Activated CD4-positive, alpha-beta memory T cell treated with anti-CD3 and anti-CD28 coated beads, Interleukin-2, amount 10 ng/mL, durations not matched to agents 7 days and 5 days (primary cell): ENCODE measurements at places on chromosomes 5 and 9.

- DNase-seq = no peak
These were observed 17.9 kb upstream of the NDUFB6 start for GRCh38 chr9:32590898-32591297.

DNA sequence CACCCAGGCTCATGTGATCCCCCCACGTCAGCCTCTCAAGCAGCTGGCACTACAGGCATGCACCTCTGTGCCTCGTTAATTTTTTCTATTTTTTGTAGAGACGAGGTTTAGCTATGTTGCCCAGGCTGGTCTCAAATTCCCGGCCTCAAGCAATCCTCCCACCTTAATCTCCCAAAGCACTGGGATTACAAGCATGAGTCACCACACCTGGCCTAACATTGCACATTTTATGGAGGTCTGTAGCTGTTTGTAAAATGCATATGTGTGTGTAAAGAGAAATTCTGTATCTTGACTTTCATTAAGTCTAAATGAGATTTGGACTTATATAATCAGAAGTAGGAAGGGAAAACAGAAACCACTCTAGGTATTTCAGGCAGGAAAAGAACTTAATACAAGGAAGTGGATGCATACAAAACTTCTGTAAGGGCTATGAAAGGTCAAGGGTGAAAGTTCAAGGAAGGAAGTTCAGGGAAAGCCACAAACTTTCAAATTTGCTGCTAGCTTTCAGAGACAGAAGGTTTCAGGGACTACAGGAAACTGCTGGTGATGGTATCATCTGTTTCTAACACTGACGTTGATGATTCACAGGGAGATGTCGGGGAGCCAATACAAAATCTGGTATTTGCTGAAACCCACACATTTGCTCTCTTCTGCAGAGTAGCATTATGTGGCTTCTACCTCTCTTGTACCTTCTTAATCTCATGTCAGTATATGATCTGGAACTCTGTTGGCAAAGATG lies 209.4 kb downstream of the PIK3R1 start:
- DNase-seq = peak; percentile 48

GRCh38 chr9:1049641-1050040 lies 516 bp upstream of the DMRT2 start:
- DNase-seq = no peak

DNA sequence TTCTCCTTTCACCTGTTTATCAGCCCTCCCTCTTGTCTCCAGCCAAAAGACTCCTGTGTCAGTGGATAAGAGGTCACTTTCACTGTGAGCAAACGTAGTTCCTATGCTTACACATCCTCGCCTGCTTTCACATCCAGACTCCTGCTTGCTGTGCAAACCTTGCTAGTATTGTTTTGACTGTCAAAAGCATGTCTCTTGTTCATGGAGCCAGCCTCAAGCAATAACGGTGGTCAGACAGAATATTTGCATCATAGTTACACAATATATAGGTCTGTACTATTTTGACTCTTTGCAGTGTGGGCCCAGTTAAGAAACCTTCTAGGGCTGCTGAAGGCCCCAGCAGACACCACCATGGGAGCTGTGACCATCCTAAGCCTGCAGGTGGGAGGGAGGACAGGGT lies 420.0 kb downstream of the SEMA5A start:
- DNase-seq = no peak

DNA sequence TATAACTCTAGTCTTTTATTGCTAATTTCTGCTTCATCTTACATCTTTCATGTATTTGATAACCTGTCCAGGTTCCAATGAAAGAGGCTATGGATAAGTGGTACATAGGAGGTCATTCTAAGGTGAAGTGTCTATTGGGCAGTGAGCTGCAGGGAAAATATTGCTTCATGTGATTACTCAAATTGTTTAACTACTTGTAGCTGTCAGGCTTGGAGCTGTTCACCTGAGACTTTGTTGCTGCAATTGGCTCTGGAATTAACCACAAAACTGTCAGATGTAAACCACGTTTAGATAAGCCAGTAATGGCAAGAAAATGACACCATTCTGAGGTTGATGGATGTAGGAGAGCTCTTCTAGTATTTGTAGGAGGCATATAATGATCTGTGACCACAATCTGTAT lies 26.0 kb downstream of the ADAMTSL1 start:
- no peak for DNase-seq

GRCh38 chr5:173670130-173670651 lies 53.7 kb upstream of the BOD1 start:
- no peak for DNase-seq

DNA sequence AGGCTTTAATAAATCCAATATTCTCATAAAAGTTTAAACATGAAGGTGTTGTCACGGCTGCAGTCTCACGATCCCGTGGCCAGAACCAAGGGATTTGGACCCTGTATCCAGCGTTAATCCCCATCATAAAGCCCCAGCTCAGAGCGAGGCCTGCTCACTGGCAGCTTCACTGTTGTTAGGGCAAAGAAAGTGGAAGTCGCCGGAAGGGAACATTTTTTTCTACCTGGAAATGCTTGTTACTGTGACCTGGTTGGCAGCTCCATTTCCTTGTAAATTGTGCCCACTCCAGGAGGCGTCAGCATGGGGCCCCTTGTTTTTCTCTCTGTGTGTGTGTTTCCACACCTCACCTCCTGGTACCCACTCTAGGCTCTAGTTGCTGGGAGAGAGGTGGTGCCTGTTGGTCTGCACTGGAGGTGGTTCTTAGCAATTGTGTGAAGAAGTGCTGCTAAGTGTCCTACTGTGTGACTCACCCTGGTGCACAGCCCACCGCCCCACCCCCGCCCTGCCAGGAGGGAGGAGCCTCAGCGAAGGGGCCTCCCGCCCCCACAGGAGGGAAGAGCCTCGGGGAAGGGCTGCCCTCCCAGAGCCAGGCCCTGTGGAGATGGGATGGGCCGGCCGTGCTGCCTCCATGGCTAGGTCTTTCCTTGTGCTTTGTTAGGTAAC lies 105.1 kb downstream of the EHMT1 start:
- no peak for DNase-seq

- DNase-seq = no peak
These were observed 8.4 kb upstream of the ACOT12 start for GRCh38 chr5:81402192-81402930.

GRCh38 chr5:75081510-75081909 lies 29.2 kb upstream of the GCNT4 start:
- DNase-seq = no peak

- no peak for DNase-seq
These were observed 246.2 kb downstream of the DMRT2 start for GRCh38 chr9:1296331-1296730.
